ENCODE measurements at places on chromosomes 2 and 18. TPM values are rescaled to one million over a fixed set of nuclear protein-coding genes. Genes with fewer than 3 reads are reported as not detected.

DNA sequence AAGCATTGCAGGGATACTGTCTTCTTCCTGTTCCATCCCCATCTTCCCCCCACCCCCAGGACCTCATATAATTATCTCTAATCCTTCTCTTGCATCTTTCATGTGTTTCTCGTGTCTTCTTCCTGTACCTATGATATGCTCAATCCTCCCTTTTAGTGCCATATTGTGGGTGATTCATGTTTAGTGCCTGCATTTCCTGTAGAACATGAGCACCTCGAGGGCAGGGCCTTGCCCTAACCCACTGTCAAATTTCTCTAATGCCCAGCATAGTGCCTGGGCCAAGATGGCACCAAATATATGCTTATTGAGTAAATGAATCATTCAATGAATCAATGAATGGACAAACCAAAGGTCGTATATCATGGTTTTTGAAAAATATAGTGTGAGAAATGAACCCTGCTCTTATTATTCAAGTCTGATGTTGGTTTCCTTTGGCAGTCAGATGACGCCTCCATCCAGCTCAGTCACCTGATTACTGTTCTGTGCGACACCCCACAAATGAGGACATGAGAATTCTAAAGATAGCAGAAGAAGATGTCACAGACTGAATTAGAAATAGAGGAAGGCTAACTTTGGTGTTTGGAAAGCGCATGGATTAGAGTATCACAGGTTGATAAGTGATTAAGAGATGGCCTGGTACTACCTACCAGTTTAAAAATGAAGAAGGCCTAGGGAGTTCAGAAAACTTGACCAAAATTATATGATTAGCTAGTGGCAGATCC lies 278.4 kb downstream of the PRKCE start:
- DNase-seq, result peak; percentile 78

GRCh38 chr2:25606892-25607291 lies 66.5 kb downstream of the DTNB start:
- DNase-seq, result peak; percentile 56

- DNase-seq, result no peak
Observed at GRCh38 chr2:124339709-124340108, 314.6 kb downstream of the CNTNAP5 start.

Gene CAVIN2
- not detected for total RNA-seq

Gene OR6B3
- not detected for total RNA-seq
